ENCODE measurements at places on chromosomes 12 and 14. TPM values are rescaled to one million over a fixed set of nuclear protein-coding genes. Genes with fewer than 3 reads are reported as not detected.

The IAPP gene
- total RNA-seq: not detected

GRCh38 chr14:103544388-103545218 is 15.6 kb downstream of the TRMT61A start:
- H3K27ac ChIP-seq: no peak overlapping the region
- H3K27me3 ChIP-seq: no peaks in the 10 kb centered on the region
- H3K4me1 ChIP-seq: peaks cover 8% of the 10 kb centered on the region
- no peak overlapping the region for H3K4me3 ChIP-seq
- DNase-seq: no peak
- H3K36me3 ChIP-seq: no peaks in the 10 kb centered on the region

The STAT2 gene
- 143 TPM for total RNA-seq

- H3K27me3 ChIP-seq: no peaks in the 10 kb centered on the region
- DNase-seq: no peak
- no peak overlapping the region for H3K27ac ChIP-seq
- no peak overlapping the region for H3K4me3 ChIP-seq
- H3K4me1 ChIP-seq: no peaks in the 10 kb centered on the region
Measured at GRCh38 chr12:132422381-132423043, 67.4 kb upstream of the FBRSL1 start.

DNA sequence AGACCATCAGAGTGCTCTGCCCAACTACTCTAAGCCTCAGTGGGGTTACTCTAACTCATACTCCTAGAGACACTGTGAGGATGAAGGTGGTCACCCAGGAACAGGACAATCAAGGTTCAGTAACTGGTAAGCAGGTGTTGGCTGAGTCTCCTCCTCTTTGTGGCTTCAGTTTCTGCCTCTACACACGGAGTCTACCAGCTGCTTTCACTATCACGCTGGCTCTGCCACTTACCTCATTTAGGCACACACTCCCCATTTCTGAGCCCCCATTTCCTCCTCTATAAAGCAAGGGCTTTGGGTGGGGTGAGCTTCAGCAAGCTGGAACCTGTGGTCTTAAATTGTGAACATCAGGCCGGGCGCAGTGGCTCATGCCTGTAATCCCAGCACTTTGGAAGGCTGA is 7.3 kb upstream of the TCHP start:
- H3K36me3 ChIP-seq: no peaks in the 10 kb centered on the region
- peak; percentile 36 for DNase-seq
- H3K27me3 ChIP-seq: no peaks in the 10 kb centered on the region
- no peak overlapping the region for H3K4me3 ChIP-seq

The TMEM253 gene
- total RNA-seq: 0.40 TPM

- no peaks in the 10 kb centered on the region for H3K4me1 ChIP-seq
- DNase-seq: no peak
- no peaks in the 10 kb centered on the region for H3K27me3 ChIP-seq
- H3K4me3 ChIP-seq: no peak overlapping the region
- H3K27ac ChIP-seq: no peak overlapping the region
Measured at GRCh38 chr12:41979574-41979973, 165.1 kb downstream of the GXYLT1 start.

GRCh38 chr12:58915634-58916033 is 4.7 kb downstream of the LRIG3 start:
- no peak overlapping the region for H3K27ac ChIP-seq
- H3K27me3 ChIP-seq: peaks cover 3% of the 10 kb centered on the region
- no peak for DNase-seq
- no peak overlapping the region for H3K4me3 ChIP-seq

- no peak for DNase-seq
- H3K36me3 ChIP-seq: peaks cover 27% of the 10 kb centered on the region
- H3K27ac ChIP-seq: no peak overlapping the region
- peaks cover 21% of the 10 kb centered on the region for H3K4me1 ChIP-seq
Measured at GRCh38 chr12:94988471-94988870, 15.0 kb downstream of the NDUFA12 start.

The CRIP2 gene
- total RNA-seq: 1.7 TPM

DNA sequence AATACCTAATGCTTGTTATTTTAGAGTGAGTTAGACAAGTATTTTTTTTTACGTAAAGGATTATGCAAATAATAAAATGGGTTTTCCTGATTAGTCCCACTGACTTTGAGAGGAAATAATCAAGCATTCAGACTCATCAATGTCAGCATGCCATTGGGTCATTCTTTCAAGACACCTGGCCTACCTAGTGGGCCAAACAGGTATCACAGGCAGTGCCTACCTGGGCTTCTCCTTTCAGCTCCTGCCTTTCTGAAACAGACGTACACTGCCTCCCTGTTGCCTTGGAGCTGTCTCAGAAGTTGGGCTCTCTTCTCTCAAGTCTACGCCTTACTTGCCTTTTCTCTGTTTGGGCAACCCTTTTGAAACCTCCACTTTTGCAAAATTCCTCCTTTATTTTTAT is 545.6 kb downstream of the SNAPC1 start:
- H3K4me1 ChIP-seq: no peaks in the 10 kb centered on the region
- no peak overlapping the region for H3K27ac ChIP-seq
- H3K27me3 ChIP-seq: no peaks in the 10 kb centered on the region
- no peak overlapping the region for H3K4me3 ChIP-seq
- no peaks in the 10 kb centered on the region for H3K36me3 ChIP-seq
- no peak for DNase-seq

DNA sequence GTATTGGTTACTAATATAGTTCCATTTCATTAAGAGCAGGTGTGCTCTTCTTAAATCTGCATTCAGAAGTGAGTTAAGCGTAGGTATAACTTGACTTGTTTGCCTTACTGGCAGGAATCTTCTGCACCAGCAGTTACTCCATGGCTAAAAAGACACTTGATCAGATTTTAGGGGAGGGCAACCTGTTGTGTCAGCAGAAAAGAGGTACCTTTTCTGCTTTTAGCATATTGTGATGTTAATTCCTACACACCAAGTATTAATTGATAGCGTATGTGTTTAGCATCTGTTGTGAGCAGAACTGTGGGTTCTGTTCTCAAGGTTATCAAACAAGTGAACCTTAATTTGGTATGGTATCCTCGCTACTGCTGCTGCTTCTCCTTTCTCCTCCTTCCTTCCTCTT is 38.3 kb downstream of the TTLL5 start:
- peaks cover 13% of the 10 kb centered on the region for H3K36me3 ChIP-seq
- no peaks in the 10 kb centered on the region for H3K27me3 ChIP-seq
- DNase-seq: no peak
- no peak overlapping the region for H3K4me3 ChIP-seq
- H3K4me1 ChIP-seq: no peaks in the 10 kb centered on the region

DNA sequence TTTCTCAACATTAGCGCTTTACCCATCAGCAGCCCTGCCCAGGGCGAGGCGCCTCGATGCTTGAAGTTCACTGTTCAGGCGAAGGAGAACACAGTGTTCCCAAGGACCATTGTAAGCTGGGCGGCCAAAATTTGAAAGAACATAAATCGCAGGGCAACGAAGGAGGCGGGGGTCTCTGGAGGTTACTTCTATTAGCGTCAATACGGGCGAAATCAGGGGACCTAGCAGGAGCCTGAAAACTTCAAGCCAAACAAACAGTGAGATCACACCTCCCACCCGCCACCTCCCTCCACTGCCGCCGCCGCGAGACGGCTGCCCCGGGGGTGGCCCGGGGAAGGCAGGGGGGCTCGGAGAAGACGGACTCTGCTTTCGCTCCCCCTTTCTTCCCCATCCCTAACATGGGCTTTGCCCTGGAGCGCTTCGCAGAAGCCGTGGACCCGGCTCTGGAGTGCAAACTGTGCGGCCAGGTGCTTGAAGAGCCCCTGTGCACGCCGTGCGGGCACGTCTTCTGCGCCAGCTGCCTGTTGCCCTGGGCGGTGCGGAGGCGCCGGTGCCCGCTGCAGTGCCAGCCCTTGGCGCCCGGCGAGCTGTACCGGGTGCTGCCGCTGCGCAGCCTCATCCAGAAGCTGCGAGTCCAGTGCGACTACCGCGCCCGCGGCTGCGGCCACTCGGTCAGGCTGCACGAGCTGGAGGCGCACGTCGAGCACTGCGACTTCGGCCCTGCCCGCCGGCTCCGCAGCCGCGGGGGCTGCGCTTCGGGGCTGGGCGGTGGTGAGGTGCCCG is at the start of gene PDZRN4:
TSS of gene PDZRN4 (plus strand) at position 263 of the 783 bp plus-strand sequence.
- no peaks in the 10 kb centered on the region for H3K36me3 ChIP-seq
- H3K27ac ChIP-seq: no peak within 1 kb of the TSS

GRCh38 chr12:124401704-124402221 is 106.9 kb downstream of the RFLNA start:
- H3K36me3 ChIP-seq: peaks cover 27% of the 10 kb centered on the region
- no peaks in the 10 kb centered on the region for H3K27me3 ChIP-seq
- no peak overlapping the region for H3K4me3 ChIP-seq
- no peaks in the 10 kb centered on the region for H3K4me1 ChIP-seq
- H3K27ac ChIP-seq: no peak overlapping the region

DNA sequence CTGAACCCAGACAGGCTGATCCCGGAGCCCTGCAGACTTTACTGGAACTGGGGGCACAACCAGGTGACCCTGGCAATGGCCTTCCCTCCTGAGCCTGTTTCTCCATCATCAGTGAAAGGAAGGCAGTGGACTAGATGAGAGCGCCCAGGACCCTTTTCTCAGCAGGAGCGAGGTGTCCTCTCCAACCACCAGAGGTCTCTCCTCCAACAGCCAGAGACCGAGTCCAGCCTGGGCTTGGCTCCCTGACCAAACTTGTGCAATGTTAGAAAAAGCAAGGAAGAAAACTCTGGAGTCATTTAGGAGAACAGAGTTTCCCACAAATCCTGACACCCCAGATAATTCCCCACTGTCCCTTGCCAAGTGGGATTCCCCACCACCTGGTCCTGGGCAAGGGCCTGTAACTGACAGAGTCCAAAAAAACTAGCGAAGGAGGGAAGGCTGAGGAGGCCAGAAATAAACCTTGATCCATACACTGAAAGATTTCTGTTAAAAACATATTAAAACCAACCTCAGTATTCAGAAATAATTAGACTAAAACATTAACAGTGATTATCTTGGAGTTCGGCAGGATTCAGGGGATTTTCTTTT is 9.0 kb downstream of the RPS6KL1 start:
- H3K36me3 ChIP-seq: no peaks in the 10 kb centered on the region
- no peak overlapping the region for H3K4me3 ChIP-seq
- H3K27ac ChIP-seq: no peak overlapping the region
- DNase-seq: no peak
- H3K27me3 ChIP-seq: no peaks in the 10 kb centered on the region
- H3K4me1 ChIP-seq: no peaks in the 10 kb centered on the region

DNA sequence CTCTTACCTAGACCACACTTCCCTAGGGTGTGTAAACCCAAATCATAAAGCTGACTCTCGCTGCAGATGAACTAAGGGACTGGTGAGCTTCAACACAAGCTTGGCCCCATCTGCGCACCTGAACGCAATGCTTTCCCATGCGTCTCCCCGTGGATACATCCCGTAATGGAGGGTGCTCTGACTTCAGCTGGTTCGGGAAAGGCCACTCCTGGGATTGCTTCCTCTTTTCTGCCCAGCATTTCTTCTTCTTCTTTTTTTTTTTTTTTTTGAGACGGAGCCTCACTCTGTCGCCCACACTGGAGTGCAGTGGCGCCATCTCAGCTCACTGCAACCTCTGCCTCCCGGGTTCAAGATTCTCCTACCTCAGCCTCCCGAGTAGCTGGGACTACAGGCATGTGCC is 27.7 kb upstream of the ETFBKMT start:
- no peaks in the 10 kb centered on the region for H3K4me1 ChIP-seq
- H3K36me3 ChIP-seq: no peaks in the 10 kb centered on the region
- H3K27ac ChIP-seq: no peak overlapping the region
- DNase-seq: no peak

All from natural killer cell (primary cell).